Activated T-cell treated with anti-CD3 and anti-CD28 coated beads for 48 hours (primary cell): ENCODE measurements at places on chromosomes 5 and 9.
A peak's percentile ranks its signal among the peaks of the same experiment; 100 is the strongest.

DNA sequence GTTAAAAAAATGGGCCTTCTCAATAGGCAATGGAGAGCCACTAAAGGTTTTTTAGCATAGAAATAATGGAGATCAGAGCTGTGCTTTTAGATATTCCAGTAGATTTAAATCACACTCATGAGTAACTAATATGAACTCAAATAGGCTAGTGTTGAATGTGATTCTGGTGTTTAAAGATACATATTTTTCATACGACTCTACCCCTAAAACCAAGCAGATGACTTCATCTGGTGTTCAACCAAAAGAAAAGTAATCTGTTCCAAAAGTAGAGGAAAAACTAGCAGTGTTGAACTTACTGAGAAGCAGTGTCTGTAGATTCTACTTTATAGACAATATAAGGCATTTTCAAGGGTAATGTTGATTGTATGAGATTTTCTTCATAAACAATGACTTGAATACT, 138.1 kb downstream of the TSSK1B start:
- no peak for DNase-seq

DNA sequence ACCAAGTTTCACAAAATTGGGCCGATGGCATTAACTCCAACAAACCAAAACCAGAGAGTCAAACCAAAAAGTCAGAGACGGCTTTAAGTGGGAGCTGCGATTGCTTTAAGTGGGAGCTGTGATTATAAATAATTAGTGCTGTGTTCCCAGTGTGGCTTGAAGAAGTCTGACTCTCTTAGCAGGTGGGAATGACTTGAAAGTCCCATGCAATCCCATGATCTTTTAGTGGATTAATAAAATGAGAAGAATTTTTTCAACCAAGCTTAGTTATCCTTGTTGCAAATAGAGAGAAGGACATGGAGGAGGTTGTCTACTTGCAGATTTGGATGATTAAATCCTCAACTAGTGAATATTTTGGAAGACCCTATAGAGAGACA, 68.5 kb downstream of the MYO10 start:
- no peak for DNase-seq

DNA sequence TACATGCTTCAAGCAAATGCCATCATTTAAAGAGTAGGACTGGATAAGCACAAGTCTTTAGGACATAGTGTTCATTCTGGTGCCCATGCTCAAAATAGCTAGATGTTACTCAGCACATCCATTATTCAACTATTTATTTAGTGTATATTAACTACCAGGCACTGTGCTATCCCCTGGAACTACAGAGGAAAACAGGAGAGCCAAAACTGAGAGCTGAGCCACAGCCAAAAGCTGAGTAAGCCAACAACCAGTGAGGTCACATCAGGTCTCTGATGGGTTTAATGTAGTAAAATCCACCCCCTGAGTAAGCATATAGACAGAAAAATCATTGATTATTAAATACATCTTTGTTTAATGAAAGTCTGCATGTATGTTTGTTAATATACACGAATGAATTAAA, 469.3 kb upstream of the DMAC1 start:
- no peak for DNase-seq

GRCh38 chr5:124825983-124826337, 79.5 kb upstream of the ZNF608 start:
- DNase-seq = no peak

DNA sequence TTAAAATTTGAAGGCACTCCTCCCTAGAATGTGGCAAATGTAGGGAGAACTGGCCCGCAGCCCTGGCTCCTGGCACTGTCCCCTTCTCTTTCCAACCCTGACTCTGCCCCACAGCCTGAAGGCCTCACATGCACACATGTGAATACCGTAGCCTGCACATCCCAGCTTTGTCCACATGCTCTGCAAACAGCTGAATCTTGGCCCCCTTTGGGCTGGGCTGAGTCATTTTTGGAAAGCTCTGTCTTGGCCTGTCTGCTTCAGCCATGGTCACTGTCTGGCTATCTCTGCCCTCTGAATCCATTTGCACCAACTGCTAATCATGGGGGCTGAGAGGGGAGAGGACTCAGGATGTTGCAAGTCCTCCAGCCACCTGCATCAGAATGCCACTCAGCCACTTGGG, 22.1 kb upstream of the GALNT10 start:
- DNase-seq = no peak

GRCh38 chr5:61438298-61438970, 106.4 kb downstream of the ZSWIM6 start:
- DNase-seq = no peak

GRCh38 chr9:89888233-89888632, 283.4 kb downstream of the GADD45G start:
- DNase-seq = no peak

DNA sequence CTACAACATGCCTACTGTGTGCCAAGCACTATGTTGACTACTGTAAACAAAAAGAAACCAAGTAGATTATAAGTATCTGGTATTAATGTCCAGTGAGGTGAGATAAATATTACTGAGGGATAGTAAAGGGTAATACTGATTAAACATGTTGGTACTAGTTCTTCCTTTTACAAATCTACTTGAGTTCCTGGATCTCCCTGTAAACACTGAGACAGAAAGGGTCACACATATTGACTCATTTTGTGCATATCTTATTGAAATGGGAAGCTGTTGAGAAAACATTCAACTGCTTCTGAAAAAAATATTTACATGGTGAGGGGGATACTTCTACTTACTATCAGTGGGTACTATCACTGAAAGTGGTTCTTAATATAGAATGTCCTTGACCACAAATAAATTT, 24.3 kb downstream of the EFNA5 start:
- no peak for DNase-seq

DNA sequence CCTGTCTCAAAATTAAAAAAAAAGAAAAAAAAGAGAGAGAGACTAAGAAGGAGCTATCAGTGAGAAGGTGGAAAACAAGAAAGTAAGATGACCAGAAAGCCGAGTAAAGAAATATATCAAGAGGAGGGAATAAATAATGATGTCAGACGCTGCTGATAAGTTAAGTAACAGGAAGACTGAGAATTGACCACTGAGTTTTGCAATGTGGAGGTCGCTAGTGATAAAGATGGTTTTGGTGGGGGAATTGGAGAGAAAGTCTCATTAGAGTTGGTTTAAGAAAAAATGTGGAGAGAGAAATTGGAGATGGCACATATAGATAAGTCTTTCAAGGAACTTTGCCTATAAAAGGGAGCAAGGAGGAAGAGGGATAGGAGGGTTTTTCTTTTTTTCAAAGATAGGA, 91.9 kb downstream of the RAD23B start:
- no peak for DNase-seq

GRCh38 chr5:157603333-157604190, 28.0 kb upstream of the ADAM19 start:
- peak; percentile 47 for DNase-seq

- no peak for DNase-seq
Measured at GRCh38 chr5:56123531-56124243, 109.4 kb downstream of the ANKRD55 start.

- no peak for DNase-seq
Measured at GRCh38 chr5:176181271-176181855, 56.9 kb upstream of the SIMC1 start.

- DNase-seq = no peak
Measured at GRCh38 chr5:138408023-138408422, 30.8 kb upstream of the REEP2 start.

DNA sequence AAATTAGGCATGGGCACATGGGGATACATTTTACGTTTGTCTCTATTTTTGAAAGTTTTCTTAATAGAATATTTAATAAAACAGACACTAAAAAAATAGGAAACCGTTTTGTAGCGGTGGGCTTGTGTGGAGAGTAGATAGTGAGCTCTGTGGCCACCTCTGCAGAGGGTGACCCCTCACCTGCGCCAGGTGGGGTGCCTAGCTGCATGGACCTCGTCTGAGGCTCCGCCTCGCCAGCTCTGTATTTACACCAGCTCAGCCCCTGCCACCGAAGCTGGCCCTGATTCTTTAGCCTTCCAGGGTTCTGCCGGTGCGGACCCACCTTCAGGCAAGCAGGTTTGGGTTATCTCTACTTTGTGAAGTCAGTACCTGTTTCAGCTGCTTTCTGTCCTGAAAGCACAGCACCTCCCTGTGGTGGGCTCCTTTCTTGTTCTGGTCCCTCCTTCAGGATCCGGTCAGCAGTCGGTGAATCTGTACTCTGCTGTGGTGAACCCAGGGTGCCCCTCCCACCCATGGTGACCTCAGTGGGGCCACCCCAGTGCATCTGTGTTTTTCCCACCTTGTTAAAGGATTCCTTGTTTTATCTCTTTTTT, 105.2 kb upstream of the CACNA1B start:
- no peak for DNase-seq

GRCh38 chr9:99731950-99732349, 89.7 kb upstream of the NR4A3 start:
- no peak for DNase-seq

GRCh38 chr9:98607787-98608186, 100.9 kb downstream of the GABBR2 start:
- DNase-seq = no peak

DNA sequence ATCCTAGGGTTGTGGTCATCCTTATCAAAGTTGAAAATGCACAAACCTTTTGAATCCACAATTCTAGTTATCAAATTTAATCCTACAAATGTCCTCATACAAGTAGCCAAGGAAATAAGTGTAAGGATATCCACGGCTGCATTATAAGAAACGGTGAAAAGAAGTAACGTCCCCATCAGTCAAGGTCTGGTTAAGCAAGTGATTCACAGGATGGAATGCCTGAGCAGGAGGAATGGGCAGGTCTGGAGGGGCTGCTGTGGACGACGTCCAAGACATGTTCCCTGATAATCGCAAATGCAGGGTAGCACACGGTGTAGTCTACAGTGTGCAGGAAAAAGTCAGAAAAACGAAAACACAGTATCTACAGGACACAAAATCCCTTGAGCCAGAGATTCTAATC, 118.6 kb downstream of the ADAMTS2 start:
- no peak for DNase-seq

DNA sequence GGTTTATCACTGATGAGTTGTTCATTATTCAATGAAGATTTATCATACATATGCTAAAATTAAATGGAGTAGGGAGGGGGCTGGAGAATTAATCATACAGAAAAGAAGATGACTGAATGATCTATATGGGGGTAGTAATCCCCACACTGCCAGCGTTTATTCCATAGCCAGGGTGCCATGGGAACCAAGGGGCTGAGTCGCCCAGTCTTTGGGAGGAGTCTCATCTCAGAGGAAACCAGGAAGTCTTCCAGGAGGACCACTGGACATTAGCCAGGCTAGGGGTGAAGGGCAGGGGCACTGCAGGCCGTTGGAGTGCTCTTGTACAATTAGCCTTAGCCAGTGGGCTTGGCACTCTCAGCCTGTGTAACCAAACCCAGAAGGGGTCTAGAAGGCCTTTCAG, 226.5 kb downstream of the ARL15 start:
- no peak for DNase-seq

GRCh38 chr9:127949827-127950512, 12.3 kb upstream of the DPM2 start:
- DNase-seq = no peak
